ENCODE measurements at places on chromosomes 1 and 21. TPM values are rescaled to one million over a fixed set of nuclear protein-coding genes. Genes with fewer than 3 reads are reported as not detected.

DNA sequence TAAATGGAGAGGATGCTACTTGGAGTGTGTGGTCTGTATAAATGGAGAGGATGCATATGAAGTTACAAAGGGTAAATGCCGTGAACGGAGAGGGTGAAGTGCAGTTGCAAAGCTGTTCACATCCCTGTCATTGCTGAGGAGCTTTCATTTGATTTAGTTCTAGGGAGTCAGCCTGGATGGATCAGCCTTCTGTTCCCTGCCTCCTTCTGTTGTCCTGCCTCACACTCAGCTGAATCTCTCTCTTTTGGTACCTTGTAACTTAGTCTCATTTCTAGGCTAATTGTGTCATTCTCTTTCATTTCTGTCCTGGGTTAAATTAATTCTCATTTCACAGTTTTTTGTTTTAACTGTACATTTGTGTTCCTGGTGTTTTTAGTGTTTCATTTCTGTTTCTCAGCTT, 133.2 kb upstream of the COL6A1 start:
- DNase-seq = no peak
- no peak overlapping the region for H3K4me3 ChIP-seq
- H3K36me3 ChIP-seq = no peaks in the 10 kb centered on the region
- no peaks in the 10 kb centered on the region for H3K27me3 ChIP-seq

GRCh38 chr1:177164380-177165068, at the start of gene ASTN1:
ASTN1 (minus strand) TSS chr1:177164712; CDS start chr1:177164676, 36 bp downstream.
- H3K4me3 ChIP-seq = peak within 1 kb of the TSS; percentile 24
- no peaks in the 10 kb centered on the region for H3K4me1 ChIP-seq
- no peak within 1 kb of the TSS for H3K27ac ChIP-seq
- DNase-seq = no peak
- no peaks in the 10 kb centered on the region for H3K27me3 ChIP-seq
- no peaks in the 10 kb centered on the region for H3K36me3 ChIP-seq

Gene HUNK
- 1.8 TPM for polyA plus RNA-seq

GRCh38 chr1:116390195-116390594, 17.2 kb downstream of the ATP1A1 start:
- H3K4me1 ChIP-seq = peaks cover 9% of the 10 kb centered on the region
- H3K36me3 ChIP-seq = no peaks in the 10 kb centered on the region
- DNase-seq = no peak
- no peaks in the 10 kb centered on the region for H3K27me3 ChIP-seq

- H3K4me3 ChIP-seq = no peak overlapping the region
- no peaks in the 10 kb centered on the region for H3K27me3 ChIP-seq
- no peaks in the 10 kb centered on the region for H3K4me1 ChIP-seq
These were observed 135.6 kb downstream of the CYYR1 start for GRCh38 chr21:26437326-26438009.

DNA sequence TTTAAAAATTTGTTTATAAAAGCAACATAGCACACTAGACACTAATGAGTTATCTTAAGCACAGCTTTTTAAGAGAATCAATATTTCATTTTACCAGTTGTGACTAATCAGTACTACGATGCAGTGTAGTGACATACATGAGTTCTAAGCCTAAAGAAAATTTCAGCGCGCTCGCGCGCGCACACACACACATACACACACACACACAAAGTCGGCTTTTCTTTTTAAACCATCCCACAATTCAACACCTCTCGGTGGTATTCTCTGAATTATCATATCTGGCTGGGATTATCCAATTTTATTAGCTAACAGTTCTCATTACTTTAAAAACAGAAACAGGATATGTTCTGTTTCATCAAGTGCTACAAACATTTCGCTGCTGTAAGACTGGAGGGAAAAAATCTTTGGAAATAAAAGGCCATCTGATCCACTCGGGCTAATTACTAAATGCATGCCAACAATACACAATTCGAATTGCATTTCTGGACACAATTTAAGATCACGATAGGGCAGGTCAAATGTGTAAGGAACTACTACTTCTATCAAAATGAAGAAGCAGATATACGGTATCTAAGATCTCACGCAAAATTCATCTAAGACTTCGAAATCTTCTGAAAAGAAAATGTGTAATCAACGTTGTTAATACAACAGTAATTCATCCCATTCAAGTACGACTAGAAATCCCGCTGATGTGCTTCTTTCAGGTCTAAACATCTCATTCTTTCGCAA, 1.2 kb downstream of the TUT4 start:
- H3K4me3 ChIP-seq = peak overlapping the region; percentile 90
- no peaks in the 10 kb centered on the region for H3K27me3 ChIP-seq
- peak overlapping the region; percentile 94 for H3K27ac ChIP-seq
- no peak for DNase-seq

GRCh38 chr1:195946500-195946899, 661.7 kb downstream of the KCNT2 start:
- no peak overlapping the region for H3K4me3 ChIP-seq
- no peak for DNase-seq
- no peaks in the 10 kb centered on the region for H3K36me3 ChIP-seq
- H3K4me1 ChIP-seq = no peaks in the 10 kb centered on the region
- H3K27me3 ChIP-seq = no peaks in the 10 kb centered on the region

DNA sequence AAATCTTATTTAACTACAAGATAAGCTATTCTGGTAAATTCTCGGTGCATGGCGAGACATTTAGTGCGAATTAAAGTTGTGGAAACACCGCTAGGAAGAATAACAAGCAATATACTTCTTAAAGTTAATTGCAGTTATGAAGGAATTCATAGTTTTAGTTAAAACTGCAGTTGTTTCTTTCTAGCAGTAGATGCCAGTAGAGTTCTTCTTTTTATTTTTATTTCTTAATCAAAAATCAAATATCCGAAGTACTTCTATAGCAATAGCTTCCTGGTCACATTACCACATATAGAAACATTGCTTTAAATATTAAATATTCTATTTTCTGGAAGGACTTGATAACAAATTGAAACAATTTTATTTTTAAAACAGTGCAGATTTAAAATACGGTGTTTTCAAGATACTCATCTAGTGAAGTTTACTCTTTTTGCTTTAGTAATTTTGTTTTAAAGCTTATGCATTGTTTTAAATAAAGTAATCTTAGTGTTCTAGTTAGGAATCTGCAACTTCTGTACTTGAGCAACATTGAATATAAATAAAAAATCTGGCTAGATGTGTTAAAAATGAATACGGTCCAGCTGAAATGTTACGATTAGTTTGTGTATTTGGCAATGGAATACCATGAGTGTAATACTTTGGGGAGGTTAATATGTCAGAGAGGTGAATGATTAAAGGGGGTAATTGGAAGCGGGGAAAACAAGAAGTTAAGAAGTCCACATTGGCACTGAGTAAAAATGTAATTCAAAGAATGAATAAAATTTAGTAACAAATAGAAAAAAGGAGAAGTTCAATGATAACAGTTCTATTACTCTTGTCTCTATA, 2.7 kb upstream of the PRKACB start:
- H3K27me3 ChIP-seq = no peaks in the 10 kb centered on the region
- no peaks in the 10 kb centered on the region for H3K4me1 ChIP-seq

Gene TMEM52
- 1.4 TPM for polyA plus RNA-seq

Gene FNDC10
- 1.5 TPM for polyA plus RNA-seq

Gene CFAP57
- polyA plus RNA-seq = 0.40 TPM

DNA sequence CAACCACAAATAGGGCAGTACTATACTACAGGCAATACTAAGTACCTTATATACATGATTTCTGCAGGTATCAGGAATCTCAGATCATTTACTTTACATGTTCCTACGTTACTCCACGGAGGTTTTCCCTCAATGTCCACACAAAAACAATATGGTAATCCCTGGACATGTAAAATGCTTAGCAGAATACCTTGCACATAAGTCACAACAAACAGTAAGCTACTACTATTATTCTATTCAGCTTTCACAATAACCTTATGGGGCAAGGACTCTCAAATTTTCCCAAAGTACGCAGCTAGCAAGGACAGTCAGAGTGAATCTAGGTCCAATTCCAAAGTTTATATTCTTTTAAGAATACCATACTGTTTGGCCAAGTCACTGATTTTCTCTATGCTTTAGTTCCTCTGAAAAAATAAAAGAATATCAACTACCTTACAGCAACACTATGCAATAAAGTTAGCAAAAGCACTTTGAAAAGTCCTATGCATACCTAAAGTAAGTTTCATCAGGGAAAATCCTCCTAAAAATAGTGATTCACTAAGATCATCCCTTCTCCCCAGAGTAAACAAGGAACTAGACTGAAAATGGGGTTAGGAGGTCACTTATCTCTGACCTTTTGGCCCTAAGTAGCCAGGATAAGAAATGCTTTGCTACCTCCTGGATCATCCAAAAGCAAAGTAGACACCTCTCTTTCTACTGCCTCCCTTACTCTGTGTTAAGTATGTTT, 67.4 kb downstream of the LUZP1 start:
- peaks cover 14% of the 10 kb centered on the region for H3K4me1 ChIP-seq
- no peak overlapping the region for H3K27ac ChIP-seq
- H3K27me3 ChIP-seq = no peaks in the 10 kb centered on the region
- no peak overlapping the region for H3K4me3 ChIP-seq
- no peaks in the 10 kb centered on the region for H3K36me3 ChIP-seq
- DNase-seq = no peak

Gene RHOU
- polyA plus RNA-seq = 37.8 TPM

GRCh38 chr1:237556911-237557310, 333.8 kb downstream of the ZP4 start:
- H3K27me3 ChIP-seq = no peaks in the 10 kb centered on the region
- DNase-seq = no peak
- H3K4me3 ChIP-seq = no peak overlapping the region

Gene DMRTA2
- polyA plus RNA-seq = not detected

Gene SHISAL2A
- not detected for polyA plus RNA-seq

Gene PLA2G2F
- 0.02 TPM for polyA plus RNA-seq

Gene SEC16B
- 3.1 TPM for polyA plus RNA-seq

GRCh38 chr1:178155481-178156255, 61.8 kb downstream of the RASAL2 start:
- H3K4me3 ChIP-seq = no peak overlapping the region
- no peaks in the 10 kb centered on the region for H3K4me1 ChIP-seq
- H3K27me3 ChIP-seq = no peaks in the 10 kb centered on the region
- no peak for DNase-seq
- no peak overlapping the region for H3K27ac ChIP-seq
- H3K36me3 ChIP-seq = no peaks in the 10 kb centered on the region

Gene PROK1
- polyA plus RNA-seq = 428 TPM

- H3K4me1 ChIP-seq = no peaks in the 10 kb centered on the region
- DNase-seq = no peak
- no peak overlapping the region for H3K4me3 ChIP-seq
- H3K36me3 ChIP-seq = no peaks in the 10 kb centered on the region
These were observed 215.4 kb upstream of the EDN2 start for GRCh38 chr1:41699861-41700248.

DNA sequence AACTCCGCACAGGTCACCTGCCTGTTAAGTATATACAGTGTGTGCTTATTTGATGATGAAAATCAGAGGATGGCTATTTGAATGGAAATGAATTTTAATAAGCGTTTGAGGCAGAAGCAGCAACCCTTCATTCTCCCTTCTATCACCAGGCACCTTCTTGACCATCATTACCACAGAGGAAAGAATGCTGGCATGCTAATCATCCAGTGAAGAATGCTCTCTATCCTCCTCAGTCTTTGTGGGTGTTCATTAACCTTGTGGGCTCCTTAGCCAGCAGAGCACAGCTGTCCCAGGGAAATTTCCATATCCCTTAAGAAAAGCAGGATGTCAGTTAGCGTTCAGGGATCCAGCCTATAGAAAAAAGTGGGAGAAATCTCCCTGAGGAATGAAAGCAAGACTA, 428.0 kb upstream of the CAMK1G start:
- H3K36me3 ChIP-seq = no peaks in the 10 kb centered on the region
- no peak overlapping the region for H3K4me3 ChIP-seq
- no peak for DNase-seq
- no peaks in the 10 kb centered on the region for H3K4me1 ChIP-seq
- no peaks in the 10 kb centered on the region for H3K27me3 ChIP-seq

Gene CYYR1
- polyA plus RNA-seq = 16.0 TPM

DNA sequence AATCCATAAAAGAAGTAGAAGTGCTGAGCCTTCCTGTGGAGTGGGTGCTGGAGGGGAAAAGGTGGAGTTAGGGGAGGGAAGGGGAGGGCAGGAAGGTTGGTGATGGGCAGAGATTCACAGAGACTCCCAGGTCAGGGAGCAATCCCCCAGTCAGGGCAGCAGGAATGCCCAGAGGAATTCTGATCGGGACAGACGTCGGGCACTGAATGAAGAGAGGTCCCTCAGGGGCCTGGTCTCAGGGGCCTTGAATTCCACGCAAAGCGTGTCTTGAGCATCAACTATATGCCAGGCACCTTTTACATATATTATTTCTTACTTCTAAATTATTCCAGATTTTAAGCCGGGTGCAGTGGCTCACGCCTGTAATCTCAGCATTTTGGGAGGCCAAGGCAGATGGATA, 7.2 kb upstream of the PADI1 start:
- no peaks in the 10 kb centered on the region for H3K4me1 ChIP-seq
- DNase-seq = no peak
- H3K36me3 ChIP-seq = no peaks in the 10 kb centered on the region
- no peak overlapping the region for H3K4me3 ChIP-seq
- H3K27ac ChIP-seq = no peak overlapping the region

Gene REN
- 3.6 TPM for polyA plus RNA-seq

Gene PITHD1
- polyA plus RNA-seq = 43.4 TPM

- H3K4me1 ChIP-seq = no peaks in the 10 kb centered on the region
- no peak for DNase-seq
- no peaks in the 10 kb centered on the region for H3K27me3 ChIP-seq
- H3K27ac ChIP-seq = no peak overlapping the region
These were observed 415.0 kb downstream of the HLX start for GRCh38 chr1:221294242-221294641.

DNA sequence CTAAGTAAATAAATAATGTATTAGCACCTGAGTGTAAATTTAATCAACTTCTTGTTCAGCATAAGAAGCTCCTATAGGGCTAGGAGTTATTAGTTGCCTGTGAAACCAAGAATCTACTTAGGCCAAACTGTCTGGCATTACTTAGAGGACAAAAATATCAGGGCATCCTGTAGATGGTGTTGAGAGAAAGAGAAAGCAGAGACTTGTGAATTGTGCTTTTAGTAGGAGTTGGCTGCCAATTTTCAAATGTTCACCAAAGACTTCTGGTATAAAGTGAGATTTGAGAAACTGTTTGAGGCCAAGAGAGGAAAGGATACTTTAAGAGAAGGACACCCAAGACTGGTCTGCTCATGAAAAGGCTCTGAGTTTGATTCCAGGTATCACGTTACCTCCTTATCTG, 315.5 kb upstream of the DEPDC1 start:
- no peak overlapping the region for H3K27ac ChIP-seq
- DNase-seq = no peak
- no peaks in the 10 kb centered on the region for H3K36me3 ChIP-seq
- H3K4me1 ChIP-seq = peaks cover 4% of the 10 kb centered on the region

- no peak overlapping the region for H3K4me3 ChIP-seq
- no peaks in the 10 kb centered on the region for H3K27me3 ChIP-seq
- no peak for DNase-seq
- H3K4me1 ChIP-seq = peaks cover 9% of the 10 kb centered on the region
- H3K36me3 ChIP-seq = no peaks in the 10 kb centered on the region
These were observed 23.1 kb downstream of the NPHP4 start for GRCh38 chr1:5969168-5969567.

GRCh38 chr1:218474128-218474527, 129.0 kb downstream of the TGFB2 start:
- H3K4me1 ChIP-seq = no peaks in the 10 kb centered on the region
- H3K36me3 ChIP-seq = no peaks in the 10 kb centered on the region
- H3K4me3 ChIP-seq = no peak overlapping the region
- DNase-seq = no peak
